ENCODE measurements at places on chromosomes 6 and 20.

- DNase-seq, result no peak
Measured at GRCh38 chr6:118859517-118860064, 34.4 kb upstream of the ASF1A start.

DNA sequence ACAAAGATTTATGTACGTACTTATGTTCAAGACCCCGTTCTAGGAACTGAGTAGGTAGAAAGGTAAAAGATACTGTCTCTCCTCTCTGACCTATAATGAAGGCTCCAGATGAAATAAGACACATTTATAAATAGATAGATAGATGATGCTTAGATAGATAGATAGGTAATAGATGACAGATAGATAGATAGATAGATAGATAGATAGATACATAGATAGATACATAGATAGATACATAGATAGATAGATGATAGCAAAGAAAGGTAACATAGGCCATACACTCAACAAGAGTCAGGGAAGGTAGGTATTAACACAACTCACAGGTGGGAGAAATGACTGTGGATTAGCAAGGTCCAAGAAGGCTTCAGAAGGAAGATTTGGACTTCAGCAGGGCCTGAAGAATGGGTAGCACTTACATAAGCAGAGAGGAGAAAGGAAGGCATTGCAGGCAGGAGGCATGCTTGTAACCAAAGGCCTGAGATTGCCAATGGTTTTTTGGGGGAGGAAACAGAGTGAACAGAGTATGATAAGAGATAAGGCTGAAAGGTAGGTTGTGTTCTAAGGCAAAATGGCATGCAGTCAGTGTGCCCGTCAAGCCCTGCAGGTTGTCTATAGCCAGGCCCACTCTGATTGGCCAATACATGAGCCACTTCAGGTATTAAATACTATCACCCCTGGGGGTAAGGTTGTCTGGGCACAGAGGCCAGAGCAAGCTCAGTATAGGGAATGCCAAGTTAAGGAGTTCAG lies 7.7 kb upstream of the MYB start:
- DNase-seq, result no peak

DNA sequence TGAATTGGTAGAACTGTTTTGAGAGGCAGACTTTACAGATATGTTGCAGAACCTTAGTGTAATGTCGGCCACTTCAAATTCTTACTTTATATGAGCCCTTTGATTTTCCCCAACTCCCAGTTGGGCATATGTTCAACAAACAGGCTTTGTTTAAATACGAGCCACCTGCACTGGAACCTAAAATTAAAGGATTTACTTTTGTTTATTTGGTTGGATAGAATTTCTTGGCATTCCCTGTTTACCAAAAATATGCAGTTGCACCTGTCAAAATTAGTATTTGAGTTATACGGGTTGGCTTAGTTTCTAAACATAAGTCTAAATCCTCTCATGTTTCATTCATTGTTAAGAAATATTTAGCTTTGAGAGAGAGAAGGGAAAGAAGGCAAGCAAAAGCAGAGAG lies 2.4 kb upstream of the GLYATL3 start:
- DNase-seq, result no peak

DNA sequence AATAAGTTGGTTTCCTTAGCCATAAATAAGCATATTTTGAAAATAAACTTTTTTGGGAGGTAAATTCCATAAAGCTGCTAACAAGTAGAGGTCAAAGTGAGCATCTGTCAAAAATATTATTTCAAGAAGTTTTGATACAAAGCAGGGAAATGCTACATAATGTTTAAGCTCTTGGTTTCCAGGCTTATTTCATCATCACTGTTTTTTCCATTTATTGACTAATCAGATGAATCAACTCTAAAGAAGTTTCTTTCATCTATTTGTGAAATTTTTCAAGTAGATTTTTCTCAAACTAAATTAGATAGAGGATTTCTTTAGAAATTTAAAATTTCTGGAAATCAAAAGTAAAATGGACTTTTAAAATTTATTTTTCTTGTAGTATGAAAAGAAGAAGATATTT lies 89.5 kb upstream of the TBX18 start:
- no peak for DNase-seq

DNA sequence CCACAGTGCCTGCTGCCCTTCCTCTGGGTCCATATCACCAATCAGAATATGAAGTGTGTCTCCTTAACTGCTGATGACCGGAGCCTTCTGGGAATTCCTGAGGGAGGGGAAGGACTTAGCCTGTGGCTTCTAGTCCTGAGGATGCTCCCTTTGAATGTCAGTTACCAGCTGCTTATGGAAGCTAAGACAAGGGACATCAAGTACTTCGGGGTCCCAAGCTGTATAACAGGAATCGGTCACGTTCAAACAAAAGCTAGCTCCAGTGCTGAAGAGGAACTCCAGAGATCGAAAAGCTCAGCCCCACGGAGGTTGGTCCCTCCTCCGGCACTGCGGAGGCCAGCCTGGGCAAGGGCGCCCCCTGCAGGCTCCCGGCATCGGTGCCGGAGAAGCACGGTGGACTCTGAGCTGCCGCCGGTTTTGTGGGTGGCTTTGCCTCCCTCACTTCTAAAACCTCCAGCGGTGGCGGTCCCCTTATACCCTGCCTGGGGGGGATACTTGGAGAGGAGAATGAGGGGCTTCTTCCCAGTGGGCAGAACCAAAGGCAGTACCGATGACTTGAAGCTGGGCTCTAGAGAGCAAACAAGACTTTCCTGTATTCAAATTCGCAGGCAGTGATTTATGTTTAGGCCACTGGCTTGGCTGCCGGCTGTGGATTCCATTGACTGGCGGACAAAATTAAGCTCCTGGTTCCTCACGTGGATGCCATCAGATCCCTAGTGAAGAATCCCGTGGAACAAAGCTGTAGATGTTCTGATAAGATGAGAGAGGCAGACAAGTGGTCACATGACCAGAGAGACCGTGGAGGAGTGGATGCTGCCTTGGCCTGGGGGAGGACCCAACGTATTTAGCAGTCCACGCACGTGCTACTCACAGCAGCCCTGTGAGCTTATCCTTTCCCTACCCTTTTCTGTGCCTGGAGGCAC lies 16.2 kb upstream of the UBR2 start:
- peak; percentile 82 for DNase-seq

GRCh38 chr6:37538107-37538506 lies 38.4 kb upstream of the CCDC167 start:
- DNase-seq, result no peak

- DNase-seq, result no peak
Measured at GRCh38 chr6:1774226-1774915, 164.7 kb downstream of the FOXC1 start.

DNA sequence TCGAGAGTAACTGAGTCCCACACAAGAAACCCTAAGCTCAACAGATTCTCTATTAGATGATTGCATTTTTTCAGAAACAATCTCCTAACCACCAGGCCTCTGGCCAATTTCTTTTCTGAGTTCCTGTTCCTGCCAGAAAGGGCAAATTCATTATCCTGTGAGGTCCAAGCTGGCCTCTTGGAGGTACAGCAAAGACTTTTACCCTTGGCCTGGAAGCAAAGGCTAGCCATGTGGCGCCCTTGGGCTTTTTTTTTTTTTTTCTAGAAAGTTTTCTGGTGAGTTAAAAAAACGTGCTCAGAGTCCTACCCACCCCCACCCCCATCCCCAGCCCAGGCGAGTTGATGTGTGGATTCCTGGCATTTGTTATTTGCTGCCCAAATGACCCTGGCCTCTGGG lies 59.0 kb upstream of the EEF1A1 start:
- DNase-seq, result no peak

DNA sequence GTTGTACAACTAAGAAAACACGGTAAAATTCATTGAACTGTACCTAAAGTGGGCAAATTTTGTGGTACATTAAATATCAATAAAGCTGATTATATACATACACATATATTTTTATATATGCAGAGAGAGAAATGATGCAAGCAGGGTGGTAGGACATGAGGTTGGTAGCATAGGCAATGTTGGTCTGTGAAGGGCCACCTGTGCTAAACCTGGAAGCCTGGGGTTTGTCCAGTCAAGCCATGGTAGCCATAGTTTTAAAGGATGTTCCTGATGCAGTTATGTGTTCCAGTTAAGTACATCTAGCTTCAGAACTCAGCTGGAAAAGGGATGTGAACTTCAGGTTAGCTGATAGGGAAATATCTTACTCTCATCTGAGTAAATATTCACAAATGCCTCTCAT lies 60.1 kb downstream of the TRIM38 start:
- no peak for DNase-seq

DNA sequence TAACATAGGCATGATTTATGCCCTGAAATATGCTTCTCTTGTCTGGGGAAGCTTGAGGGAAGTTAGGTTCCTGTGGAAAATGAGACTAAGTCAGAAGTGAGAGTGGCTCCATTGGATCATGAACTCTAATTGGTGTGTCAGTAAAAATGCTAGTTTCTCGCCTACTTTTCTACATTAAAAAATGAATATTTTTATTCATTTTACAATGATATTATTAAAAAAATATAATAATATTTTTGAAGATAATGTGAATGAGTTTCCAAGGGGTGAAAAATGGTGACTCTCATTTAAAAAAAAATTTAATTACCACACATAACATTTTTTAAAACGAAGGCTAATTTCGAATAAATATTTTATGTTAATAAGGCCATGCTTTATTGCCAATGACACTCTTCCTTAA lies 84.2 kb downstream of the HIVEP1 start:
- no peak for DNase-seq

DNA sequence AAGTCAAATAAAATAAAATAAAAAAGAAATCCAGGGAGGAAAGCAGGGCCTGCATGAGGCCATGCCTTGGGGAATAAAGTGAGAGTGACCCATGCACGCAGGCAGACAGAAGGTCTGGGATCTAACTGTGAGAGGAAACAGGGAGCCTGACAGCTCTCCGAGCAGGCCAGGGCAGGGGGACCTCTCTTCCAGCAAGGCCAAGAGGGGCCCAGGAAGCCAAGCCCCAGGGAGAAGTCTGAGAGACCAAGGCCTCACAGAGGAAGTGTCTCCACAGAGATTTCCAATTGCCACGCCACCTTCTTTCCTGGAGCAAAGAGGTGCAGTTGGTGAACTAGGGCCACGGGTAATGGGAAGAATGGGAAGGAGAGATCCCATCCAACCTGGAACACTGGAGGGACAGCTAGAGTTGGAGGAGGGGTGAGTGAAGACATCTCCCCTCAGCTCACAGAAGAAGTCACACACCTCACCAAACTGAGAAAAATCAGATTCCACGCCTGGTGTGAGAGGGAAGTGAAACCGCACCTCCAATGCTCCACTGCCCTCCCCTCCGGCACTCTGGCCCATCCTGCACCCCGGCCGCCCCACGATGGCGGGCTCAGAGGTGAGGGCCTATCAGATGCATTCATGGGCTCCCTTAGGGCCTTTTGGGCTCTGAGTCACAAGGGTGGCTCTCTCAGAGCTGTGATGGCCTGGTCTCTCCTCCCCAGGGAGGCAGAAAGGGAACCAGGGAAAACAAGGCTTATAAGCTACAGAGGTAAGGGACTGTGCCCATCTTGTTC lies 25.1 kb upstream of the TAF8 start:
- no peak for DNase-seq

GRCh38 chr20:8076306-8077136 lies 55.5 kb upstream of the PLCB1 start:
- DNase-seq, result no peak

DNA sequence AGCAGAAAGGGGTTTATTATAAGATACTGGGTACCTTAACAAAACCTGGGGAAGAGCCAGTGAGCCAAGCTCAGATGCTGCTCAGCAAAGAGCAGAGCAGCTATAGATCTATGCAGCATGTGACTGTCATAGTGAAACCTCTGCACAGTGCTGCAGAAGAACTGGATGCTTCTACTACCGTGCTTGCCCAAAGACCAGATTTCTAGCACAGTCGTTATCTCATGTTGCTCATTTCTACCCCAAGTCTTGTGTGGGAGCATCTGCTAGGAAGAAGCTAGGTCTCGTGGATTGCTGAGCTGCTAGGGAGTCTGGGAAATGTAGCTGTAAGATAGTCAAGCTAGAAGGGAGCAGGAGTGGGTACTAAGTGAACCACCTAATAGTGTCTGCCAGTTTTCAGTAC lies 31.7 kb upstream of the GNRH2 start:
- DNase-seq, result no peak

DNA sequence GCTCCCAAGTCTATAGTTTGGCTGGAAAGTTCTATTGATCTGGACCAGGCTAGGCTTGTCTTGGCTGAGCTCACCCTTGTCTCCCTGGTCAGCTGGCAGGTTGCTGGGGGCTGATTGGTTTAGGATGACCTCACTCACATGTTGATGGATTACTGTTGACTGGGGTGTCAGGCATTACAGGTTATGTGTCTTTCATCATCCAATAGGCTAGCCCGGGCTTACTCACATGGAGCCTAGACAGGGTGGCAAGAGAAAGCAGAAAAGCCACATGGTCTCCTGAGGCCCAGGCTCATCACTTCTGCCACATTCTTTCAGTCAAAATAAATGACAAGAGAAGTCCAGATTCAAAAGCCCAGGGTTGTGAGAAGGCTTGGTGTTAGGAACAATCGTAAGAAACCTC lies 103.5 kb downstream of the BFSP1 start:
- no peak for DNase-seq

GRCh38 chr6:6350696-6351095 lies 30.2 kb upstream of the F13A1 start:
- DNase-seq, result no peak

GRCh38 chr20:58486207-58486606 lies 29.0 kb downstream of the APCDD1L start:
- no peak for DNase-seq
